ENCODE measurements at places on chromosomes 1 and 21.

DNA sequence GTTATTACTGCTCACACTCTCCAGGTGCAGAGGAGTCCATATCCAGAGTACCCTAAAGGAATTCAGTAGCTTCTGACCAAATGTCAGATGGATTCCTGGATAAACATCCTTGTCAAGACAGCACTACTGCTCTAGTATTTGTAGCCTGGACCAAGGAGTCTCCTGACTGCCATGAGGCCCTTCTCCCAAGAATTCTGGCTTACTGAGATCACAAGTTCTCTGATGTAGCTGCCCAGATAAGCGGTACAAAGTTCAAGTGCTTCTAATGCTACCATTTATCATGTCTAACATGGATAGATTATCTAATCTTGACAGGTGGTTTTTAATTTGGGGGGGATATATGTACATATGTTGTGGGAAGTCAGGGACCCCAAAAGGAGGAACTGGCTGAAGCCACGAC lies 196.6 kb upstream of the HMCN1 start:
- DNase-seq, result no peak

DNA sequence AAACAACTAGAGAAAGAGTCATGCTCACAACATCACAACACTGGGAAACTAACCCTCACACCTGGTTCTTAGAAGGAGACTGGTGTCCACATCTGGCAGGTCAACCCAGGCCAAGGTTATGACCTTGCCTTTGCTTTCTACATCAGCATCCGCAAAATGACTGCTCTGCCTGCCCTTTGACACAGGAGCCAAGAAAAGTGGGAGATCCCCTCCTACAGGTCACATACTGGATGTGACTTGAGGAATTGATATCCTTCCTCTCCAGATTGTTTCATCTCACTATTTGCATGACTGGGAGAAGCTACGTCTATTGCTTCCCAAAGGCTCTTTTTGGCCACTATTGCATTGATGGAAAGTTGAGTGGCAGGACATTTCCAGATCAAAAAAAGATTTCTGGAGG lies 115.5 kb downstream of the MIS18A start:
- no peak for DNase-seq

GRCh38 chr1:231806623-231807495 lies 180.3 kb downstream of the DISC1 start:
- DNase-seq, result peak; percentile 60

DNA sequence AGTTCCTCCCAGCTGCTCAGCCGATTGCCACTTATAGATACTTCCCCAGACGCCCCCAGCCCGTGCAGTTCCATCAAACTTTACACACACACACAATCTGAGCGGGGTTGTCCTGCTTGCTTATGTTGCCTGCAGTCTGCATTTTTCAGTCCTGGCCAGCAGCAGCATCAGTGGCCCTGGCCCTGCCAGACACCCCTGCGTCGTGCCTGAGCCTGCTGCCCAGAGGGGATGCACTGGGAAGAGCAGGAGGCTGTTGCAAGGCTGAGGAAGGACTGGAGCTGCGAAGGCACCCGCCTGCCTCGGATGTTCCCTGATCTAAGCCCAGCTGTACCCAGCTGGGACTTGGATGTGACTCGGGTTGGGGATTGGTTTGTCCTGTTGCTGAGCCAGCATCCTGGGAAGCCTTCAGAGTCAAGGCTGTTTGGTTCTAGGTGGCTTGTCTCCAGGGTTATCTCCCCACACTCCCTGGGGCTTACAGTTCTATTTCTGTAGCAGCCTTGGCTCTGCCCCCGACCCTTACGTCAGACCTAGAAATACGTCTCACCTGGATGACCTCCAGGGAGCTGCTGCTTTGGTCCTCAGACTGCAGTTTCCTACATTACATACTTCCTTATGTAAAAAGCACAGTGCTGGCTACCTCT lies 42.3 kb downstream of the MAN1C1 start:
- DNase-seq, result no peak

GRCh38 chr1:6279066-6279465 lies 18.2 kb upstream of the GPR153 start:
- no peak for DNase-seq

DNA sequence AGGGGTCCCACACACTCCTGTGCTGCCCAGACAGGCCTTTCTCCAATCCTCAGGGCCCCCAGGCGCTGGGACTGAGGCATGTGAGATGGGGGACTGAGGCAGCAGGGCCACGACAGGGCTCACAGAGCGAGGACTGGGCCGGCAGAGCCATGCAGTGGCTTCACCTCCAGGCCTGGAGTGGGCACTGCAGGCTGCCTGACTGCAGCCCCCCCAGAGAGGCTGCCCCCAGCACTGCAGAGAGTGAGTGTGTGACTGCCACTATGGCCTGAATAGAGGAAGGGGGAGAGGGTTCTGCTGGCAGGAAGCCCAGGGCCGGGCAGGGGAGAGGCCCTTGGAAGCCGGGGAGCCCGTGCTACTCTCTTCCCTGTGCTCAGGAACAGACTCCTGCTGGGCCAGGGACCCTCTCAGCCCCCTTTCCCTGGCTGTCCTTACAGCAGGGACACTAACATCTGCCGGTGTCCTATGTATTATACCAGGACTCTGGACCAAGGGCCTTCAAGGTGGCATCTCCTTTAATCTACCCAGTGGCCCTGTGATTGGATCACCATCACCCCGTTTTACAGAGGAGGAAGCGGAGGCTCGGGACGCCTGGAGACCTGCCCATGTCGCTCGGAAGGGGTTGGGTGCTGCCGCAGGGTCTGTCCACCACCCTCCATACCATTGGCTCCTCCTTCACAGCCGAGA lies 20.2 kb upstream of the PLEKHG5 start:
- DNase-seq, result no peak

DNA sequence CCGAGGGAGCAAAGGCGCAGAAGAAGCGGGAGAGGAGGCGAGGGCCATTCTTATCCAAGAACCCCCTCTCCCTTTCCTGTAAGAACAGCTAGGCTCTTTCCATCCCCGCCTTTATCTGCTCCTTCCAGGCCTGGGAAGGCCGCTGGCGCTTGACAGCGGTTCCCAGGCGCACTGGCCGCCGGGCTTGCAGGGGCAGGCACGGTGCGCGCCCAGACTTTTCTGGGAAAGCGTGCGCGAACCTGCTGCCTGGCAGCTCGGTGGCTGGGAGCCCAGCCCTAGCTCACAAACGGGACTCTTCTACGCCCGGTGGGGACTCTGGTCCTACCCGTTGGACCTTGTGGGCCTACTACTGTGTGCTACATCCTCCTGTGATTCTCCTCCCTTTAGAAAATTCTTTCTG lies 8.8 kb upstream of the IFNLR1 start:
- no peak for DNase-seq

DNA sequence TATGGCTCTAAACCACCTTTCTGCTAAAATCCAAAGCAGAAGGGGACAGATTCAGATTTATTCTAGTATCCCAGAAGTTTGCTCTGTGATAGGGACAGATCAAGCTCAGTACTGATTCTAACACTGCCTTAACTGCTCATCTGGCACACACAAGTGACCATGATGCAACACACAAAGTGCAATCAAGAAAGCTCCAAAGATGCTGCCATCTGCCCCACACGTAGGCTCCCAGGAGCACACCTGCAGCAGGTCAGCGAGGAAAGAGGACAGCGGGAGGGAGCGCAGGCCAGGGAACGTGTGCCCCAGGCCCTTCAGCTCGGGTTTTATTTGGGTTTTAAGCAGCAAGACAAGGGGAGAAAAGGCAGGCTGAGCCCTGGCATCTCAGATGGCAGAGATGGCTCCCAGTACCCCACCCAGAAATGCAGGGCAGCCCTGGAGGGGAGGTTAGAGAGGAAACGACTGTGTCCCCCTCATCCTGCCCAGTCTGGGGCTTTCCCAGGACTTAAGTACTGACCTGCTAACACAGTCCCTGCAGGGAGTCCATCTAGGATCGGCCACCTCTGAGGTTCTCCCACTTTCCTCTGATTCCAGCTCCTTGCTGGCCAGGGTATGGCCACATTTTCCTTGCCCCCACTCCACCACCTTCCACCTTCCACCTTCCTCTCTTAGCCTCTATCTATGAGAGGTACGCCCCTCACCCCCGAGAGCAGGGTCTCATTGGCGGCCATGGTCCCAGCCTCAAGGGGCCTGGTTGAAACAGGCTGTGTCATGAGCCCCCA lies 1.2 kb downstream of the TRIM11 start:
- DNase-seq, result no peak

GRCh38 chr1:203084588-203085527 lies 954 bp downstream of the MYOG start:
- DNase-seq, result no peak

All from endothelial cell (in vitro differentiated cells).